Hematopoietic multipotent progenitor cell treated with erythropoietin and hydrocortisone succinate and interleukin-3 and kit ligand, for 15 days (in vitro differentiated cells): ENCODE measurements at places on chromosomes 16 and 17.

DNA sequence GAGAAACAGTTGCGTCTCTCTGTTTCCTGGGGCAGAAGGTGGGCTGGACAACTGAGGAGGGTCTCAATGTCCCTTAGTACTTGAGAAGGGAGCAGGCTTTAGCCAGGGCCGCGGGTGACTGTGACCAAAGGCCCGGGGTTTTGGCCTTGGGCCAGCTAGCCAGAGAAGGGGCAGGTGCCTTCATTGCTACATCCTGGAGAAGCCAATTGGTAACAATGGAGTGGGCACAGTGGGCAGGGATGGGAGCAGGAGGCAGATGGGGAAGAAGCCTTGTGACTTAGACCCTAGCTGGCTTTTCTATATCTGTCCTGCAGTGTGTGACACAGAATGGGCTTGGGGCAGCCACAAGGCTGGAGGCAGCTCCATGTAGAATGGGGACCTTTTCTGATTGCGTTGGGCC lies 46.0 kb downstream of the CLEC16A start:
- no peak for DNase-seq

DNA sequence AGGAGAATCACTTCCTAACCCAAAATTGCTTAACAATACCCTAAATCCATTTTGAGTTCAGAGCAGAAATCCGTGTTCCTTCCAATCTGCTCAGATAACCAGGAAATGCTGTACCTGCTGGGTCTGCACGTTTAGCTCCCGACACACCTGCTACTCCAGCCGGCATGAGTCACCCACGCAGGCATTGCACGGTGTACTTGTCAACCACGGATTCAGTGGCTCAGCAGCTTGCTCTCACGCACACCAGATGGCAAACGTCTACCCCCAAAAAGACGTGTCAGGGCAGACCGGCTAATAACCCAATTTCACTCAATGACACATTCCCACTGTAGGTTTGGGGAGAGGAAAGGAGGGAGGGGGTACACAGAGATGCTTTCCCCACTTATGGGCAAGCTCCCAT lies 468.1 kb downstream of the SOX9 start:
- DNase-seq: no peak

DNA sequence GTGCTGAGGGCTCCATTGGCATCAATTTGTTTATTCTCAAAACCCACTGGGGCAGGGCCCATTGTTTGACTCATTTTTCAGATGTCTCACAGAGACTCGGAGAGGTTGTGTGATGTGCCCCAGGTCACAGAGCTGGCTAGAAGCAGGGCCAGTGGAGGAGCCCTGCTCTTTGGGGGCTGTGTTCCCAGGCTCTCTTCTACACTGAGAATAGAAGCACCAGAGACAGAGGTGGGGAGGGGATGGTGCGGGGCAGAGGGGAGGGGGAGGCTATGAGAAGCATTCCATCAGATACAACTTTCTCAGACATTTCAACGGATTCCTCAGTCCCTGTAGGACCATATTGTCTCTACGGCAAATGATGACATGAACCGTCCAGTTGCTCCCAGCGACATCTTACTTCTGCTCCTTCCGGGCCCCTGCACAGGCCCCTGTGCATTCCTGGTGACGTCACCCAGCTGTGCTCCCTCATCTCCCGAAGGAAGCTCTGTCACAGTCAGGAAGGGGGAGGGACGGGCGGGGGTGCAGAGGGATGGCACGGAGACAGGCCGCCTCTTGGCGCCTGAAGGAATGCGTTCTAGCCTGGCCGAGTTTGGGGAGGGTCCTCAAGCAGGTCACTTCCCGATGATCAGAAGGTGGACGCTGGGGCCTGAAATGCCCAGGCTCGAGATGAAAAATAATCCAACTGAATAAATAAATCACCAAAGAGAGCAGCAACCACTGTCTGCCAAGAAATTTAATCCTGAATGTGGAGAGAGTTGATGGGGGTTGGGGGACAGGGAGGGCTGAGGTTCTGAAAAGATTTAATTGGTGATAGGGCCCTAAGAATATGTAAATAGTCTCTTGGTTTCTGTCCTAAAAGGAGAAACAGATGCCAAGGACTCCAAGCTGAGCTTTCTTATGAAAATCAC lies 114.1 kb downstream of the NOG start:
- DNase-seq: no peak

DNA sequence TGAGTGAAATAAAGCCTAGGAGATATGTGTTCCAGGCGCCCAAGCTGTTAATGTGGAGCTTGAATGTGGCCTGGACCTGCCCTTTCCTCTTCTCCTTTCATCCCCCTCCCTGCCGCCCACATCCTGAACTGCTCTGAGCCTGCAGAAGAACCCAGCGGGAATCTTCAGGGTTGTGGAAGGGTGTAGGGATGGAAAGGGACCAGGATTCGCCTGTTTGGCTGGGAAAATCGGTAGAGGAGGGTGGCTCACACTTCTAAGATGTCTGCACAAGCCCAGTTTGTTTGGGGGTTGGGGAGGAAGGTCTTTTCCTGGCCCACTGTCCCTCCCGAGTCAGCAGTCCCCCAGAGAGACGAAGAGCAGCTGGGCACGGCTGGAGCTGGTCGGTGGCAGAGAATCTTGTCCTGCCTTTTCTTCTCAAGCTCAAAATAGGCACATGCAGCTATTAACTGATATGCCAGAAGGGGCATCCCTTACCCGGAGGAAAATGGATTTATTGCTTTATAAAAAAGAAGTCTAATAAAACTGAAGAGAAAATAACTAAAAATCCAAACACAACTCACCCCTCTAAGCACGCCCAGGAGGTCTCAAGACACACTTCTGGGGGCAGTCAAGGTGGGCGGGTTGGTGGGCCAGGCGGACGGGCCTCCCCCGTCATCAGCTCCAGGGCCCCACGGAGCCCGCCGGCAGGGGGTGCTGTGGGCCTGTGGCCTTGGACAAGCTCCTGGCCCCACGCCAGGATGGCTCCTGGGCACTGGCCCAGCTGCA lies 11.5 kb upstream of the PITPNA start:
- peak; percentile 89 for DNase-seq

GRCh38 chr17:14717859-14718258 lies 417.0 kb downstream of the HS3ST3B1 start:
- no peak for DNase-seq
